Putamen (tissue), 1 donor: ENCODE measurements at places on chromosomes 1 and 21.

- DNase-seq: no peak
Observed at GRCh38 chr21:25647647-25648046, 8.6 kb downstream of the JAM2 start.

GRCh38 chr1:210143465-210144062, 89.0 kb upstream of the SERTAD4 start:
- DNase-seq: peak; percentile 51

DNA sequence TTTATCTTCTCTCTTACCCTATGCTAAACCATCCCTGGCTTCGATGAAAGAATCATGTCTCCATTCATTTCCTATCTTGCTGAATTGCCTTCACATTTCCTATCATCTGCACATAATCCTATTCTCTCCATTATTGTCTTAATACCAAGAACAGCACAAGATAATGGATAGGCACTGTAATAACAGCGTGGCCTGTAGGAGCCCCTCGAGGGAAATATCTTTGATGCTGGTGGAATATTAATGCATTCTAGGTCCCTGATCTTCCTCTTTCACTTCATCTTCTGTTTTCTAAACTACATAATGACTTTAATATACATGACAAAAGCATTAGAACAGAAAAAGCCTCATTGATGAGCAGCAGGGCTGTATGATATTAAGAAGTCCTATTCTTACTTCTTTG, 720.6 kb downstream of the RWDD3 start:
- DNase-seq: no peak

DNA sequence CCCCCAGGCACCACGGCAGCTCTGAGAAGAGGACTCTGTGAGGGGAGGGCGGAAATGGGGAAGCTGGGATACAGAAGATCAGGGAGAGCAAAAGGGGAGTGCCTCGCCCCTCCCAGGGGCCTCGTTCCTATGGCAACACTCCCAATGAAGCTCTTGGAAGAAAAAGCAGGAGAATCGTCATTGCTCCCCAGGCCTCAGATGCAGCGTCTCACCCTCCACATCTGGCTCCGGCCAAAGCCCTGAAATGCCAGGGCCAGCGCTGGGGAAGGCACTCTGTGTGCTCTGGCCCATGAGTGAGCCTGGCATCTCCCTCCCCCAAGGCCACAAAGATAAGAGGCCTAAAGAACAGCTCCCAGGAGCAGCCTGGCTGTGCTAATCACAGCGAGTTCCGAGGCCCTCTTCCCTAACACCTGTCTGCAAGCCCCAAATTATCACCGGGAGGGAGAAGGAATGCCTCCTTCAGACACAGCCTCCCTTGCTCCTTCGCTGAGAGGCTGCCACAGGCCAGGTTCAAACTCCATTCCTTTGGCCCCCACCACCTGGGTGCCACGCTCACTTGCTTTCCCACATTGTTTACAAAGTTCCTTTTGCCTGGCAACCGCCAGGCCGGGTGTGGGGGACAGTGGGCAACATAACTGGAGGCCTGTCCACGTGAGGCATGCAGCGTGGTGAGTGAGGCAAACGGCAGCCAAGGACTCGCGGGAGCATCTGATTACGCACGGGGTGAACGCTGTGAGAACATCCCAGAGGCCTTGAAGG, 27.8 kb downstream of the ECE1 start:
- DNase-seq: no peak

- DNase-seq: no peak
Observed at GRCh38 chr1:39671433-39671792, 494 bp downstream of the NT5C1A start.

- DNase-seq: peak; percentile 39
Observed at GRCh38 chr1:117754061-117754969, 148.5 kb downstream of the TENT5C start.

DNA sequence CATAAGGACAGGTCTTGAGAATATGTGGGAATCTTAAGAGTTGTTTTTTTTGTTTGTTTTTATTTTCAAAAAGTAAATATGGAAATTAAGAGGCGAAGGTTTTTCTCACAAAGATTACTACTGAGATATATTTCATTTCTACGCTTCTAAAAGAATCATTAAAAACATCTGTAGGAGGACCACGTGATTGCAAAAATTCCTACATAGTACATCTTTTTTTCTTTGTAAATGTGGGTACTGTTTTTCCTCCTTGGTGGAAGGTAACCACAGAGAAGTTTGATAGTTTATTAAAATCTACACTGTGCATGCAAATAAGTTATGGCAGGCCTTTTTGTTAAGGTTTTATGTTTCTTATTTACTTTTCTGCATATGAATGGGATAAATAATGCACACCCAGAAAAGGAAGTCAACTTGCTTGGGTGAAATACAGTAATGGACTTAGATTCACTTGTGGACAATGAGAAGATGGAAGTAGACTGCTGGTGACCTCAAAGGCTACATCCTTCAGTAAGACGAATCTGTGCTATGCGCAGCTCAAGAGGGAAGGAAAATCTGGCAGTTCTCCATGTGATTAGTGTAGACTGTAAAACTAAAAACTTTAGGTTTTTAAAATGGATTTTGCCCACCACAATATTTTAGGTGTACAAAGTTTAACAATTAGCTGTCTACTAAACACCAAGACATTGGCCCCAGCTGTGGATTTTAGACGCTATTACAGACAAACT, 2.0 kb downstream of the AK5 start:
- DNase-seq: no peak

DNA sequence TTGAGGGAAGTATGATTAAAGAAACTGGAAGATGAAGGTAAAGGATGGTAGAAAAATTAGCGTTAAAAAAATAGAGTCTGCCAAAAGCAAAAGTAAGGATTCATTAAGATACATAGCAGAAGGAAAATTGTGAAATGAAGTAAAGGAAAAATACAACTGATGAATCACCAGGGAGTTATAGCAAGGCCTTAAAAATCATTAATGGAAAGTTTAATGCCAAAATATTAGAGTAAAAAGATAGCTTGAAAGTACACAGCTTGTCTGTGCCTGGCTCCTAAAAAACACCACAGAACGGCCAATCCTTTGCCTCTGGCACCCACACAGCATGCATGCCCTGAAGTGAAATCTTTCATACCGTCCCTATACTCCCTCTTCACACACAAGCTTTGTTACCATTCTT, 66.9 kb upstream of the APOBEC4 start:
- DNase-seq: no peak

DNA sequence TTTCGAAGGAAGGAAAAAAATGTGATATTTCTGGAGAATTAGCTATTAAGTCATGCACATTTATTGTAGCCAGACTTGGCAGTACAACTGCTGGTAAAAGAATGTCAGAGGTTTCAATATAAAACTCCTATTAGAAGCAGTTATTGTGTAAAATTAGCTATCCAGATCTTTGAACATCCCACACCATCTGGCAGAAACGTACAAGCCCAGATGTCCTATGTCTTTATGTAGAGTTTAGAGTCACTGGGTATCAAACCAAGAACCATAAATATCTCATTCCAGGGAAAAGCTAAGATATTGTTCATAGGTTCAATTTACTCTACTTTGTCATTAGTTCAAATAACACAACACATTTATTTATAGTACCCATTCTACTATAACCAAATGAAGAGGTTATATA, 31.4 kb downstream of the OLFM3 start:
- no peak for DNase-seq

- no peak for DNase-seq
Observed at GRCh38 chr1:18012686-18013085, 94.9 kb upstream of the IGSF21 start.

GRCh38 chr1:161196521-161197451, 2.1 kb downstream of the ADAMTS4 start:
- DNase-seq: no peak

DNA sequence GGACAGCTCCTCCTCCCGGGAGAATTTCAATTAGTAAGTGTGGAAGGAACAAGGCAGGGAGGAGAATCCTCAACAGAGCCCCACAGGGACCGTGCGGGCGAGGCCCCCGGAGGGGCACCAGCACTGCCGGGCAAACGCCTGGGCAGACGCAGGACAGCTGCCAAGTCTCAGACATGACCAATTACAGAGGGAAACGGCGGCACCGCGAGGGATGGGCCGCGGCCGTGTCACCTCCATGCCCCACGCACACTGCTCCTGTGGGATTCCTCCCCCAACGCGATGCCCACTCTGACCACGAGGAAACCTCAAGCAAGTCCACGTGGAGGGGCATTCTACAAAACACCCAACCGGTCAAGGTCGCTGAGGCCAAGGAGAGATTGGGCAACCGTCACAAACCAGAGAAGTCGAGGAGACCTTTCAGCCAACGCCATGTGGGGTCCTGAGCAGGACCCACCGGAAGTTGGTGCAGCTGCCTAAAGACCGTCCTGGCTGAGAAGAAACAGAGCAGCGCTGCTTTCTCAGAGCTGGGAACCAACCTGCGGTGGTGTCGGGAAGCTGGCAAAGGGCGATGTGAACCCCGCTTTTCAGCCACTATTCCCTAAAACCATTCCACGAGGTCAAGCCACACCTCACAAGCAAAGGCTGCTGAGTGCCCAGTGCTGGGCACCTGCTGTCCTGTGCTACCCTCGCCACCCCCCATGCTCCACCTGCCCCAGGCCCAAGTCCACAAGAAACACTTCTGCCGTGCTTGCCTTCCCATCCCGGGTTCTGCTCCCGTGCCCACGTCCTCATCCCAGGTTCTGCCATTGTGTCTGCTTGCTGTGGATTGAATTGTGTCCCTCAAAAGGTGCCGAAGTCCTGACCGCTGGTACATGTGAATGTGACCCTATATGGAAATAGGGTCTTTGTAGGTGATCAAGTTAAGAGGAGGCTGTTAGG, 1.4 kb upstream of the KRTAP10-4 start:
- no peak for DNase-seq

DNA sequence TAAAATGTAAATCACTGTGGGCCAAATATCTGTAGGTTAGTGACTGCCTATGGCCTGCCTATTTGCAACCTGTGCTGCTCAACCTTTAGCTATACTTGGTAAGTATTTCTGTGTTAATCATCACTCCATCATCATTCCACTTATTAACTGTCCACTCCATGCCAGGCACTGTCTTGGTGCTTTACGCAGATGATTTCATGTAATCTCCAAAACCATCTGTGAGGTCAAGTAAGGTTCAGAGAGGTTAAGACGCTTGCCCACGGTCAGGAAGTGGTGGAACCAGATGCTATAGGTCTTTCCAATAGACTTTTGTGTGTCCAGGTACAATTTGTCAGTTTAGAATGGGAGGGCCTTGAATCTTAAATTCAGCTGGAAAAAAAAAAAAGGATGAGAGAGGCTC, 10.8 kb upstream of the PHACTR4 start:
- DNase-seq: no peak

GRCh38 chr1:94327001-94327690, 89.8 kb upstream of the ARHGAP29 start:
- DNase-seq: no peak

DNA sequence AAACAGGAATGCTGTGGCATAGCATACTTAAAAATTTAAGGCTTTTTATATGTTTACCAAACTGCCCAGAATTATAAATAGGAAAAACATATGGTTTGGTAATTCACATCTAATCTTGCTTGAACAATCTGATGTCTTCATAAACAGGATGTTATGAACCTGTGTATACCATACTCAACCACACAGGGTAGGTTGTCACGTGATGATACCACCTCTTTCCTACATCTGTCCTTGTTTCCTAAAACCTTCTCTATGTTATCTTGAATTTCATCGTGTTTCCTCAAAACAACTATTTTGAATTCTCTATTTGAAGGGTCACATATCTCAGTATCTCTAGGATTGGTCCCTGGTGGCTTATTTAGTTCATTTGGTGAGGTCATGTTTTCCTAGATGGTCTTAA, 631.0 kb upstream of the PKN2 start:
- no peak for DNase-seq

DNA sequence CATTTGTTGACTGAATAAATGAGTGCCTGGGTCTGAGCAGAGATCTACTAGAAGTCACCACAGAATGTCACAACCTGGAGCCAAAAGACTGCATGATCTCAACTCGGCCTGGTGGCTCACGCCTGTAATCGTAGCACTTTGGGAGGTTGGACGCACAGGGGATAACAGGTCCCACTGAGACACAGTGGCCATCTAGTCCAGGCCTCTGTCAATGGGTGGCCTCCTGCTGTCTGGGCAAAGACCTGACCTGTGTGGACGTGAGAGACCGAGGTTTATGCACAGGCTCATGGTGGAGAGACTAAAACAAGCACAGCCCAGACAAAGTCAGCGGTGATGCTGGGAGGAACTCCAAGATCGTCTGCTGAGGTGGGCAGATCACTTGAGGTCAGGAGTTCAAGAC, 103.0 kb upstream of the BACE2 start:
- DNase-seq: no peak

- DNase-seq: no peak
Observed at GRCh38 chr1:233432916-233433315, 105.4 kb downstream of the MAP3K21 start.

DNA sequence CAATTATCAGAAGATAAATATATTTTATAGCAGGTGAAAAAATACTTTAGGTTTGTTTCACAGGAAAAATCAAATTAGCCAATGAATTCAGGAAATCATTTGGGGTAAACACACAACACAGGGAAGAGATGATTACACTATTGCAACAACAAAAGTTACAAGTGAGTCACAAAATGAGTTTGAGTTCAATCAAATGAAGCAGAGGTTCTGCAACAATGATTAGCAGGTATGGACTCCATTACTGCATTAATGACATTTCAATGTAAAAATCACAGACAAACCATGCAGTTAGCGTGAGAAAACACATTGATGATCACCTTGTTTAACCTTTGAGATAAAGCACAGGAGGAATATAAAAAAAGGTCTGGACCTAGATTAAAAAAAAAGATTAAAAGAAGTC, 9.7 kb downstream of the ADGRL4 start:
- DNase-seq: no peak

- DNase-seq: no peak
Observed at GRCh38 chr1:118989006-118989815, 1.1 kb upstream of the TBX15 start.

- no peak for DNase-seq
Observed at GRCh38 chr1:211370669-211371068, 44.0 kb downstream of the TRAF5 start.

GRCh38 chr1:228206582-228207351, 1.1 kb upstream of the OBSCN start:
- DNase-seq: no peak

- no peak for DNase-seq
Observed at GRCh38 chr1:3620708-3621107, 4.1 kb upstream of the TPRG1L start.

GRCh38 chr1:10140981-10141380, 69.4 kb upstream of the KIF1B start:
- no peak for DNase-seq

- DNase-seq: no peak
Observed at GRCh38 chr1:7298749-7299151, 472.3 kb upstream of the VAMP3 start.

GRCh38 chr1:32170991-32171390, 8.5 kb upstream of the TXLNA start:
- no peak for DNase-seq

GRCh38 chr1:55626326-55626725, 411.2 kb upstream of the USP24 start:
- DNase-seq: no peak

GRCh38 chr1:17190010-17190995, 14.6 kb upstream of the PADI1 start:
- no peak for DNase-seq
